ENCODE measurements at places on chromosomes 6 and 20.

DNA sequence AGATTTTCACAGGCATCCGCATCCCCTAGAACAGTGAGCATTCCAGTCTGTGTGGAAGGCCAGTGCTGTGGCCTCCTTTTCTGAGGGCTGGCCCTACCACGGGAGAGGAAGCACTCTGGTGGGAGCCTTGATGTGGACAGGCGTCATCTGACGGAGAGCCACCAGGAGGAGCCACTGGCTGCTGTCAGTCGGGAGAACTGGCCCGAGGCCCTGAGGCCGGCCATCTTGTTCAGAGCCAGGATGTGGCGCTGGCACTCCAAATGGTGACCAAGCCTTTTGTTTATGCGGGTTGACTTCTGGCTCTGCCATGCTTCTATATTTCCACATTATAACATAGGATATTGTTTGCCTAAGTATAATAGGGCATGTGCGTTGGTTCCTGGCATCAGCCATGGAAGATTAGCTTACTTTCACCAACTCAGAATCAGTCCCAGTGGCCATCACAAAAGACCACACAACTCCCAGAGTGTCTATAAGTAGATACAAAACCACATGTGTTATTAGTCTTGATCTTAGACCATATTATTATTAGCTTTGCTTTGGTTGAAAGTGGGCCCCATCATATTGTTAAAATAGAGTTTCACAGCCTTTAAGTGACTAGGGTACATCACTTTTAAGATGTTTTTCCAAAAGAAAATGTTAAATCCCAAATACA is 273.9 kb upstream of the TAB2 start:
- no peak for DNase-seq

DNA sequence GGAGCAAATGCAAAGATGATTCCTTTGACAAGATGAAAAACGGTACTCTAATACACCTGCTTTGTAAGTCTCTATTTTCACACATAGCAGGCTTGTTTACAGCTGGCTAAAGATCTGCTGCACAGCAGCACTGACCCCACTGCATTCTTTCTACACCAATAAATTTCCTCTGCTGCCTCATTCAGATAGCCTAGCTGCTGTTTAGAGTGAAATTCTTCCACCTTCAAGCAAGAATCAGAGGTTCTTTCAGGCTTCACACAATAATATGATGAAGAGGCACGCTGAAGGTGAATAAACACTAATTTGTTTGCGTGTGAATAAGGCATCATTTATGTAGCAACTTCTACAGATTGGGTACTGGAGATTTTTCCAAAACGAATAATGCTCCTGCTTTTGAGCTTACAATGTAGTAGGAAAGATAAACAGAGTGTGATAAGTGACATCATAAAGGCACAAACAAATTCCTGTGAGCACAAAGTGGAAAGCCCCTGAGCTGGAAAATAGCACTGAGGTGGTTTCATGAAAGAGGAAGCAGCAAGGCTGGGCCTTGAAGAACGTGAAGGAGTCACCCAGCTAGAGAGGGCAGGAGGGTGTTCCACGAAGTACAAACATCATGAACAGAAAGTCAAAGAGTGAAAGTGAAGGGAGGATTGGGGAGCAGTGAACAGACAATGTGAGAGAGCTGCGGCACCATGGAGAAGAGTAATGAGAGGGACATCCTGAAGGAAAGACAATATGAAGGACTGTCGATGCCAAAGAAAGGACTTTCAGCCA is 543.4 kb downstream of the CD83 start:
- DNase-seq: no peak

GRCh38 chr6:37369321-37370201 is 15.8 kb downstream of the RNF8 start:
- no peak for DNase-seq

GRCh38 chr20:7760247-7761031 is 179.8 kb downstream of the HAO1 start:
- DNase-seq: no peak

- DNase-seq: no peak
These were observed 60.8 kb upstream of the UNC93A start for GRCh38 chr6:167230288-167230687.

DNA sequence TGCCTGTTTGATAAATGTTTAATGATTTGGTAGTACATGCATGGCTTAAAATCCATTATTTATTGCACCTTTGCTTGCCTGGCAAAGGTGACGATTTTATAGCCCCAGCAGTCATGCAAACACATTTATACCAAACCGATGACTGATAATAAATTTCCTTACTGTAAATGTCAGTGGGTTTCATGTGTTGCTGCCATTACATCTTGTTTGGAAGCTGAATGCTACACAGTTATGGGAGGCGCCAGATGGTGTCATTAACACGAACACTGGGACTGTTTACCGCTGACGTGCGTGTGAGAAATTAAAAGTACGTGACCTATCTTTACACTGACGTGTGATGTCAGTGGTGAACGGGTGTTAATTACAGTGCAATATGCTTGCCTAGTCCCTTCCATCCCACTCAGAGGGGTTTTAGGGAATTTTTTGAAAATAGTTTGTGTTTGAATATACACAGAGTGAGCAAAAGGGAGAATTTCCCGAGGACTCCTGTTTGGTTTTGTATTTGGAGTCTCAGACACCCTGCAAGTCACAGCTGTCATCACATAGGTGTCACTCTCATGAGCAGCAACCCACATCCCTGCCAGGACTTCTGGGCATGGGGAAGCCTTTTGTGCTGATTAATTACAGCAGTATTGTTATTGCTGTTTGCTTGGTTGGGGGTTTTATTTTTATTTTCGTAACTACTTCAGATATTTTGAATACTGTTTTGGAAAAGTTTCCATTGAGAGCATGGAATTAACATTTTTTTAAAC is 151.8 kb upstream of the INSM1 start:
- DNase-seq: no peak

DNA sequence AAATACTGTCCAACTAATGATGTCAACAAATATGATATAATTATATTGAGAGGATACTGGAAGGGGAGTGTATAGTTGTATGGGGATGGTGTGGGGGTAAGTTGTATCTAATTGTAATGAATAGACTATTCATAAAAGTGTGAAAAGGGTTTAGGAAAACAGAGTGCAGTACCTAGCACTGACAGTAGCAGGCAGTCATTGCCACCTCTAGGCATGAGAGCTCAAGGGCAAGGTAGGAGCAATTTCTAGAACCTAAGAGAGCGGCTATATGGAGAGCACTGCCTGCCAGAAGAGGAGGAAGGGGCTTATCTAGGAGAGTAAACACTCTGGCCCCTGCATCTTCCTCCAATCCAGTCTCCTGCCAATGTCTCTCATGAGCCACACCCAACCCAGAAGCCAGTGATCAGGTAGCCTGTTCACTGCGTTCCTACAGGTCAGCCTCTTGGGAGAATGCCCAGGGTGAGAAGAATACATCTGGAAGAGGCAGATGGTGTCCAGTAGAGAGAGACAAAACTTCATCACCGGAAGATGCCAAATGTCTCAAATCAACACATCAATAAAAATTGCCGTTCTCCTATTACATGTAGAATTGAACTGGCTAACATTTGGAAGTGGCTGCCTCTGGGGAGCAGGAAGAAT is 200.0 kb downstream of the LY86 start:
- no peak for DNase-seq

DNA sequence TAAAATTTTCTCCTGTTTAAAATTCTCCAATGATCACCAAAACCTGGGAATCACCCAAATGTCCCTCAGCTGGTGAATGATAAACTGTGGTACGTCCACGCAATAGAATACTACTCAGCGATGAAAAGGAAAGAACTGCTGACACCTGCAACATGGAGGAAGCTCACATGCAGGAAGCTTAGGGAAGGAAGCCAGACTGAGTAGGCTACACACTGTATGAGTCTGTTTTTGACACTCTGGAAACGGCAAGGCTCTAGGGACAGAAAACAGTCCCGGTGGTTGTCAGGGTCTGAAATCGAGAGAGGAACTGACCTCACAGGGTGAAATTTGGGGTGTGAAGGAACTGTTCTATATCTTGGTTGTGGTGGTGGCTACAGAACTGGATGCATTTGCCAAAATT is 25.2 kb upstream of the TLDC2 start:
- no peak for DNase-seq

- peak; percentile 39 for DNase-seq
These were observed 584.7 kb downstream of the RFPL4B start for GRCh38 chr6:112931832-112932231.

- DNase-seq: no peak
These were observed 33.5 kb downstream of the NEDD9 start for GRCh38 chr6:11198663-11199603.

- no peak for DNase-seq
These were observed 646 bp downstream of the RPS6KA2 start for GRCh38 chr6:166626177-166627032.

DNA sequence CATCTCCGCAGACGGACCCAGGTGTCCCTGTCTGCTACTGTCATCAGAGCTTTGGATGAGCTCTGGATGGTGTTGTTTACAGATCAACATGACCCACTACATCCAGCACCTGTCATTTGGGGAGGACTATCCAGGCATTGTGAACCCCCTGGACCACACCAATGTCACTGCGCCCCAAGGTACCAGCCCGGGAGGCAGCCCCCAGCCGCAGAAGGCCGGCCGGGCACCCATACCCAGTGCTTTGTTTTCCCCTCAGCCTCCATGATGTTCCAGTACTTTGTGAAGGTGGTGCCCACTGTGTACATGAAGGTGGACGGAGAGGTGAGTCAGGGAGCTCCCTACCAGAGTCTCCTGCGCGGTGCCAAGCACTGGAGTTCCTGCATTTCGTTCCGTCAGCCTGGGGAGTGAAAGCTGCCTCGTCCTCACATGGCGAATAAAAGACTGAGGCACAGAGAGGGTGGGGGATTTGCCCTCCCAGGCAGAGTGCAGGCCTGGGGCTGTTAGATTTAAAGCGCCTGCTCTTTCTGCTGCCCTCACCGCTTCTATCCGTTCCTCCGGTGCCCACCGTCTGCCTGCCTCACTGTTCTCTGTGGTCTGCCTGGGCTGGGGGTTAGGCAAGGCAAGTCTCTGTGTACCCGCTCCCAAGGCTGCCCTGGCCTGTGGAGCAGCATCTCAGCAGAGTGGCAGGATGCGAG is 14.2 kb downstream of the ERGIC3 start:
- DNase-seq: no peak

GRCh38 chr6:34120953-34121675 is 24.8 kb downstream of the GRM4 start:
- no peak for DNase-seq

- DNase-seq: no peak
These were observed 21.8 kb upstream of the MCUR1 start for GRCh38 chr6:13836170-13836569.

GRCh38 chr6:34459899-34460593 is 5.8 kb upstream of the PACSIN1 start:
- DNase-seq: no peak

- no peak for DNase-seq
These were observed 154.0 kb downstream of the THBS2 start for GRCh38 chr6:169099411-169100202.

- DNase-seq: no peak
These were observed 14.2 kb downstream of the KCNG1 start for GRCh38 chr20:51008718-51009117.

DNA sequence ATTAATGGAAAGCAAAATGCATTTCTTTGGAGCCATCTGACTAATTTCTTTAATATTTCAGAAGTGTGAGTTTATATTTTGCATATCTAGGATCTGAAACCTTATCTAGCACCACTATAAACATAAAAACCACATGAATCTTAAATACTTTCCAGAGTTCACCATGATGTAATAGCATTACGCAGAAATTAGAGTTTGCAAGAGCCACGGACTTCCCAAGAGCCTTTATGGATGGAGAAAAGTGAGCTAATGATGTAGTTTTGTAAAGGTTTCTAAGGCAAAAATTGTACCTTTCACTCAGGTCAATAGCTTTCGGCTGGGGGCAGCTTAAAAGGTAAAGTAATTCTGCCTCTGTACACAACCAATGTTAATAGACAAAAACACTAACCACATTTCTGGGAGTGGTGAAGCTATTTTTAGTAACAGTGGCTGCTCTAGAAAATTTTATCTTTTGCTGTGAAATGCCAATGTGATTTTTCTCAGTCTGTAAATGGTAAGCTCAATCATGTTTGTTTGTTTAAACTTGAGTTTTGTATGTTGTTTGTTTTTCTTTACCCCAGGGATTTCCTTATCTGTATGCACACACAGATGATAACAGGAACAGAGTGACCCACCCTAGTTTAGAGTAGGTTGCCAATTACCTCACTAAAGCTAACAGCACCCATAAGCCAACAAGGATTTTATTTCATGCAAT is 80.5 kb downstream of the FILIP1 start:
- DNase-seq: no peak

DNA sequence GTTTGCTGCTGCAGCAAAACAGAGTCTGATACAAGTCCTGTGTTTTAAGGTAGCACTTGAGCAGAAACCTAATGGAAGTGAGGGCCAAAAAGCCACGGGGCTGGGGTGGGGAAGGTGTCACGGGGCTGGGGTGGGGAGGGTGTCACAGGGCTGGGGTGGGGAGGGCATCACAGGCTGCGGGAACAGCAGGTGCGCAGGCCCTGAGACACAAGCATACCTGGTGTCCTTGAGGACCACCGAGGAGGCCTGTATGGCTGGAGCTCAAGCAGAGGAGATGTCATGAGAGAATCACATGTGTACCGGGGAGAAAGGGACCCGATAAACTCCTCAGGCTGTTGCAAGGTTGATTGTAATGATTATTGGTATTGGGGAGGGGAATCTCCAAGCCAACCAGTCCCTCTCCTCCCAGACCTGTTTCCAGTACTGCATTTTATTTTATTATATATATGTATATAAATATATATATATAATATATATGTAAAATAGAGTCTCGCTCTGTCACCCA is 13.6 kb upstream of the SPO11 start:
- no peak for DNase-seq

- no peak for DNase-seq
These were observed 790 bp downstream of the NEDD9 start for GRCh38 chr6:11231564-11232192.

DNA sequence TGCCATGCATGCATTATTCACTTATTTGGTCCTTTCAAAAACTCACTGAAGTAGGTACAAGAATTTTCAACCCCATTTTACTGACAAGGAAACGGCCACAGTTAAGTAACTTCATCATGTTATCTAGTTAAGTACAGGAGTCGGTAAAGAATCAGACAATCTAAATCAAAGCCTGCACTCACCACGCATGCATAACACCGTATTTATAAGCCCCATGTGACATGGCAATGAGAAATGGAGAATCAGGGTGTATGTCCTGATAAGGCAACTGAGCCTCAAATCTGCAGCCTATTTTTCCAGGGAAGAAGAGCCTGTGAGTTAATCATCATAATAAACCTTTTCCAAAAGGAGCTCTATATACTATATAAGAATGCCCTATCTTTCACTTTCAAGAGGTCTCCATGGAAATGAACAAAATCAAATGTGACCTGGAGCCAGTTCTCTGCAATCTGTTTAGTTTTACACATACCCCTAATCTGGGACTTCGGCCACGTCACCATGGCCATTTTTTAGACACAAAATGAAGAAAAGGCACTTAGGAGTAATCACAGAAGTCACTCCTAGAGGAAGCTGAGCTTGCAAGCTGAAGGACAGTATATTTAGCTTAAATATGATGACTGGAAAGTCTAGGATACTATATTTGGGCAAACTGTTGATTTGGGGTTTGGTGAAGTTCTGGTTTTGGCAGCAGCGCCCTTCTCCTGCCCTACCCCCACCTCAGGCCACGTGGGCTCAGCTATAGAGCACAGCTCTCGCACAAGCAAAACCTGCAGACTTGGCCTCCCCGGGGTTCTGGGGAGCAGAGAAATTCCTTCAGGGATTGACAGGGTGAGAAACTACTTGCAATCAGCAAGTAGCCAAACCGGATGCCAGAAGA is 19.2 kb downstream of the TRAM2 start:
- no peak for DNase-seq

GRCh38 chr20:45685896-45686295 is 15.9 kb upstream of the WFDC11 start:
- no peak for DNase-seq

GRCh38 chr20:43583982-43584432 is 6.7 kb upstream of the IFT52 start:
- peak; percentile 98 for DNase-seq

Measured in skeletal muscle cell (primary cell).